Endothelial cell (in vitro differentiated cells): ENCODE measurements at places on chromosomes 7 and 10. TPM values are rescaled to one million over a fixed set of nuclear protein-coding genes. Genes with fewer than 3 reads are reported as not detected.

The EEPD1 gene
- 12.6 TPM for total RNA-seq

The SEC31B gene
- total RNA-seq, result 13.2 TPM

The EBF3 gene
- total RNA-seq, result 1.3 TPM

The ITGB8 gene
- total RNA-seq, result 0.69 TPM

The LOXL4 gene
- 1.8 TPM for total RNA-seq

The OPALIN gene
- total RNA-seq, result not detected

The SCART1 gene
- 0.36 TPM for total RNA-seq

The CALCR gene
- total RNA-seq, result 0.62 TPM

The BZW2 gene
- 141 TPM for total RNA-seq

The ETV1 gene
- 18.2 TPM for total RNA-seq

The POM121C gene
- total RNA-seq, result 66.4 TPM
